Ovary (tissue), 10 donors: ENCODE measurements at places on chromosomes 4 and X. TPM values are rescaled to one million over a fixed set of nuclear protein-coding genes. Genes with fewer than 3 reads are reported as not detected.

The FDCSP gene
- not detected for total RNA-seq

GRCh38 chrX:131801911-131802310, 221.2 kb upstream of the STK26 start:
- no peak for DNase-seq

The AFM gene
- 0.15 TPM for total RNA-seq

DNA sequence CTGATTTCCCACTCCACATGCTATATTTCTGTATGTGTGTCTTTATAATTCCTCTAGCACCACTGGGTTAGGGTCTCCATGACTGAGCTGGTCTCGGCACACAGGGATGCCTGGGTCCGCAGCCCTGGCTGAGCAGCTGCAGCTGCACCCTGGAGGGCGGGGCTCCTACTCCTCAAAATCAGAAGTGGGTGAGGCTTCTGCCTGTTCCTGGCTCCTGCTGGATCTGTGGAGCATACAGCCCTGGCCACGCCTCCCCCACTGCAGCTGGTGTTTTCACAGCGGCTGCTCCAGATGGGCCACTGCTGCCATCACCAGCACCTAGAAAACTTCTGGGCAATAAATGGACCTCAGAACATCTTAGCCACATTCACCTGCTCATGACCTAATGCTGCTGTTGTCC, 30.9 kb downstream of the SPCS3 start:
- DNase-seq = no peak

The ENPP6 gene
- 1.7 TPM for total RNA-seq

DNA sequence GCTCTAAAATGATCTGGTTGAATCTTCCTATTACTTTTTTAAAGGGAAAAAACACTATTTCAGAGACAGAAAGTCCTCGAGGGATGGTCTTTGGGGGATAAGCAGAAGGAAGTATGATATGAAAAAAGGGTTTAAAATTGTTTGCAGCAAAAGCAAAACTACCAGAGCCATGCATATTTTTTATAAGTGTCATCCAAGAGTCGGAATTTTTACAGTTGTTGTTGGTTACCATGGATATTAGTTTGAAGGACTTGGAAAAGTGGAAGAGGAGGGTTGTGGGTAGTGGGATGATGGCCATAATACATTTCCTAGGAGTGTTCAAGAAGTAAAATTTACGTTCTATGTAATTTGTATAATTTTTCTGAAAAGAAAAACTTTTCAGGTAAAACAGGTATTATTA, 134.4 kb downstream of the PCDH7 start:
- no peak for DNase-seq

GRCh38 chr4:48831532-48832030, 693 bp downstream of the OCIAD1 start:
- DNase-seq = no peak

GRCh38 chrX:149145845-149146285, 359.2 kb downstream of the IDS start:
- DNase-seq = no peak

GRCh38 chr4:140044337-140044902, 109.6 kb downstream of the MAML3 start:
- DNase-seq = peak; percentile 24

- no peak for DNase-seq
Observed at GRCh38 chrX:120462370-120462769, 6.7 kb downstream of the LAMP2 start.

GRCh38 chr4:130338851-130339250, 1242.9 kb downstream of the C4orf33 start:
- no peak for DNase-seq

The ATP1B4 gene
- not detected for total RNA-seq

DNA sequence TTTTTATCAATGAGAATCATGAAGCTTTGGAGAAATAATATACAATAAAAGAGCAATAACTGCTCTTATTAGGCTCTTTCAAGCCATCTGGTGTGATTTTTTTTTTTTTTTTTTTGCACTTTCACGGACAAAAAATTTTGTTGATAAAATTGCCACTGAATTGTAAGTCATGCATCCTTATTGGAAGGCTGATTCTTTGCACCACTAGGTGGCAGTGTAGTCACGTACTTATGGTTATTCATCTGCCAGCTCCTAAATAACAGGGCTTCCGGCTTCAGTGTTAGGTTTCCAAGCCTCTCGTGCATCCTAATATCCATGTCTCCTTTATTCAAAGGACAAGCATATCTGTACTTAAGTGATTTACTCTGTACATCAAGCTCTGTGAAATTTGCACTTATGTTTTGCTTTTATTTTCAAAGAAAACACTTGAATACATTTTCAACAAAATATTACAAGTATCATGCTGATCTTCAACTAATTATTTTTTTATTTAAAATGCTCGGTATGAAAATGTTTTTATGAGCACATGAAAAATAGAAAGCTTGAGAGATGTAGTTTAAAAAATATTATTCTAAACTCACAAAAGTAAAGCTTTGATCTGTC, 1578.3 kb upstream of the TENM3 start:
- DNase-seq = peak; percentile 21

DNA sequence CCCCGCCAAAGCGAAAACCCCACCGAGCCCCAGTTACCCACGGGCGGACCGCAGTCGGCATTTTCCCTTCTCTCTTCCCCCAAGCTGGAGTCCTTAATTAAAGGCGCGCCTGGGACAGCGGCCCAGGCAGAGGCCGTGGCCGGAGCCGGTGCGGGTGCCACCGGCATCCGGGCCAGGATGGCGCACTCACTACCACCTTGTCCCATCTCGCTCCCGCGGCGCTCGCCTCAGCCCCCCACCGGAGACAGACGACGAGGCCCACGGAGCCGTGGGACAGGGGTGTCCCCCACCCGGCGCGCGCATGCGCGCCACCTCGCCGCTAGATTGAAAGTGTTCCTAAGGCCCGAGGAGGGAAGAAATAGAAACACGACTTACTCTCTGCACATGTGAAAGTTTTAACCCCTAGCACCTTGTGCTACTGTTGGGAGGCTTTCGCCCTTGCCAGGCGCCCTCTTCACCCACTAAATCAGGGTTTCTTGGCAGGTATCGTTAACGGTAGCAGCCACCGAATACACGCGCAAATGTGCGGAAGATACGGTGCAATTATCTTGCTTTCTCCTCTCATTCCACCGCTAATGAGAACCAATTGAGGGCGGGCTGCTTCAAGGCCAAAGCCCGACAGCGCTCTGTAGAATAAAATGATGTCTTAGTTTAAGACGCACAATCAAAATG, 64.3 kb upstream of the CCDC160 start:
- peak; percentile 42 for DNase-seq

- no peak for DNase-seq
Observed at GRCh38 chr4:100828986-100829685, 311.3 kb upstream of the EMCN start.

The CLGN gene
- 0.35 TPM for total RNA-seq
